RPMI7951 (cell line): ENCODE measurements at places on chromosomes 3 and 15.

GRCh38 chr15:53307952-53308624, 451.4 kb downstream of the WDR72 start:
- peak; percentile 19 for DNase-seq

- DNase-seq: no peak
Observed at GRCh38 chr15:51314391-51315337, 23.7 kb downstream of the CYP19A1 start.

GRCh38 chr15:68429691-68430470, 2.1 kb downstream of the ITGA11 start:
- peak; percentile 86 for DNase-seq

DNA sequence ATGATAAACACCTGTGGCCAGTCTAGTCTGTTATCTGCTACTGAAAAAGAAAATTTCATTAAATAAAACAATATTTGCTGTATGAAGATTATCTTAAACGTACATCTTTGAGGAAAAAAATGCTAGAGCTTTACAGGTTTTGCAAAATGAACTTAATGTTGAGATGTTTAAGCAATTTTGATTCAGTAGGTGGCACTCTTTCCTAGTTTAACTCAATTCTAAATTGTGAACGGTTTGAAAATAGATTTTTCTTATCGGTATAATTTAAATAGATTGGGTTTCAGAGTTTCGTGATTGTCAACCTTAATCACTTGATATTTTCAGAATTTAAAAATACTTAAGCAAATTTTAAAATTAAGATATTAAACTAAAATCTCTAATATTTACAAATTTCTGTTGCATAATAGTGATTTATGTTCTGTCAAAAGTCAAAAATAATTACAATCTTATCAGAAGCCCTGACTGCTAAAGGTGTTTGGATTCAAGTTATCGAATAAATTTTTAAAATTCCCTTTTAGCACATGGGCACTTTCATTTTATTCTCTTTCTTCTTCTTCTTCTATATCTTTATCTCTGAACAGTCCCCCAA, 7.0 kb upstream of the RNF111 start:
- peak; percentile 47 for DNase-seq

GRCh38 chr3:141336672-141337522, 31.4 kb upstream of the ZBTB38 start:
- DNase-seq: peak; percentile 81

GRCh38 chr3:19446687-19447086, 298.4 kb downstream of the KCNH8 start:
- no peak for DNase-seq

- DNase-seq: no peak
Observed at GRCh38 chr3:97694876-97695275, 69.7 kb upstream of the ARL6 start.

DNA sequence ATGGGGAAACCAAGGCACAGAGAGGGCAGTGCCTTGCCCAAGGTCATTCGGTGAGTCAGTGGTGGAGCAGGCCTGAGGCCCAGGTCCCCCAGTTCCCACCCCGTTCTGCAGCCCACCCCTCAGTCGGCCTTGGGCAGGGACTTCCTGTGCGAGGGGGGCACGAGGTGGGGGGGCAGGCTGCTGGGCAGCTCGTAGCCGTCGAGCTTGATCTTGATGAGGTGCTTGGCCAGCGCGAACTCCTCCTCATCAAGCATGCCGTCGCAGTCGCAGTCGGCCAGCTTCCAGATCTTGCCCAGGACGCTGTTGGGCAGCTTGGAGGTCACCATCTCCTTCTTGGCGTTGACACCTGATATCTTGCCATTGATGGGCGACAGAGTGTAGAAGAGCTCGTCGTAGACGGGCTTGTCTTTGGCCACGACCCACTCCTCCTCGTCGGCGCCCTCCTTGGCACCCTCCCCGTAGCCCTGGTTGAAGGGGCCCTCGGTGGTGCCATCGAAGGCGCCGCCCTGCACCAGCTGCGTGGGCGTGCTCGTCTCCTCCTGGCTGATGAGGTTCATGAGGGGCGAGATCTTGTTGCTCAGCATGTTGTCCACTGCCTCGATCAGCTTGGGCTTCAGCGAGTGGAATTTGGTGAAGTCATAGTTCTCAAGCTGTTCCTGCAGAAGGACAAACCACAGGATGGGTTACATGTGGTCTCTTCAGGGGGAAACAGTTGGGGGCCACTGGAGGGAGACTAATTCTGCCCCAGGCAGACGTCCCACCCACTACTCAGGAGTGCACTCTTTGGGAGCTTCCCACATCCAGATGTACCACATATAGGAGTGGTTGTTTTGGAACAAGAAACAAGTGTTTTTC, 6.9 kb upstream of the SPTBN5 start:
- no peak for DNase-seq

GRCh38 chr15:98586066-98586465, 62.3 kb upstream of the IGF1R start:
- no peak for DNase-seq

GRCh38 chr3:53707222-53707621, 139.0 kb downstream of the CHDH start:
- DNase-seq: no peak

GRCh38 chr3:85571835-85572234, 613.0 kb downstream of the CADM2 start:
- peak; percentile 2 for DNase-seq

DNA sequence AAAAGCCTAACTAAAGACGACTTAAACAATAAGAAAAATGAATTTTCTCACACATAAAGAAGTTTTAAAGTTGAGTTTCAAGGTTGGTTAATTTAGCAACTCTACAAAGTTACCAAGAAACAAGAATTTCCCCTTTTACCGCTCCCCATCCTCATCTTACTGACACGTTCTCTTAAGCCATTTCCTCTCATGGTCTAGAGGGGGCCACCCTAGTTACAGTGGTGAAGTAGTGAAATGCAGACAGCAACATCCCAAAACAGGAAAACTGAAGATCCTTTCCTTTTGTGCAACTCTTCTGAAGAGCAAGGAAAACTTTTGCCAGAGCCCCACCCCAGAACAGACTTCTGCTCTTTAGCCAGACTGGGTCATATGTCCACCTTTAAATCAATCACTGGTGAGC, 17.3 kb upstream of the SOX14 start:
- DNase-seq: no peak

DNA sequence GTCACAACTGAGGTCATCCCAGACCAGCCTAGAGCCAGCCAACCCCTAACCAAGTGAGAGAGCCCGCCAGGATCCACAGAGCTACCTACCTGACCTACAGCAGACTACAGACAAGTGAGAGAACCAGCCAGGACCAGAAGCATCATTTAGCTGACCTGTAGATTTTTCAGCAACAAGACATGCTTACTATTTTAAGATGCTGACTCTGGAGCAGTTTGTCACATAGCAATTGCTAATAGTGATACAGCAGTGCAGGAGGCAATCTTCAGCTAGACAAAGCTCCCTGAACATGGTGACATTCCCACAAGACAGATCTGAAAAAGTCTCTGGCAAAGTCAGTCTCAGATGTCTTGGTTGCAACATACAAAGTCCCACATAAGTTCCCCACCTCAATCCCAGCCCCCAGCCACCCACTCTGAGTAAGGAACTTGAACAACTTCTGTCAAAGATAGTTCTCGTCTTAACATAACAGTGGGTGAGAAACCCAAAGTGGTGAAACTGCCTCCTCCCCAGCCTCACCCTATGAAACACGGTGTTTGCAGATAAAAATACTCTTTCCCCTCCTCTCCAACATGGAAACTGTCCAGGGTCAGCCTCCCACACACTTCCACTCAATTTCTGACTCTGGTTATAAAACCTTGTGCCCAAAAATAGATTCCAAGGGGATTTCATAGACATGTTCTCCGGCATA, 120.3 kb upstream of the SLC6A11 start:
- DNase-seq: no peak

DNA sequence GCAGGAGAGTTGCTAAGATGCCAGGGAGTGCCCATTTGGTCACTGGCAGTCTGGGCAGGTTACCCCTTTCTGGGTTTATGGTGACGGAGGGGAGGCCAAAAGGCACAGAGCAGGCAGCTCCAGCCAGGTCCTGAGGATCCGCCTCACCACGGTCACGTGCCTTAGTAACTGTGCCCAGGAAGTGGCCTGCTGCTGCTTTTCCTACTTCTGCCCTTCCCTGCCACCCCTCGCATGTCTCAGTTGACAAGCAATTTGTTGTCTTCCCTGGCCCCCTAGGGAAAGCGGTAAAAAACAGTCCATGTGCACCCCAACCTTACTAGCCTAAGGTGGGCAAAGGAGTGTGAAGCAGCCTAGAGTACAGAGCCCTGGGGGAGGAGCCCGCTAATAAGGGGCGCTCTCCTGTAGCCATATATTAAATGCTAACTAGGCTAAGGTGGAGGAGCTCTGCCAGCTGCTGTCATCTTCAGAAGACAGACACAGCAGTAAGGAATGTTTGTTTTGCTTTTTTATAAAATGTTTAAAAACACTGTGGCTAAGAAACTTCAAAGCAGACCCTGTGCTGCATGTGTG, 9.1 kb upstream of the LIPH start:
- no peak for DNase-seq

GRCh38 chr15:101499863-101500713, 10.6 kb upstream of the PCSK6 start:
- peak; percentile 49 for DNase-seq

GRCh38 chr3:10004506-10004905, 17.9 kb upstream of the EMC3 start:
- no peak for DNase-seq

DNA sequence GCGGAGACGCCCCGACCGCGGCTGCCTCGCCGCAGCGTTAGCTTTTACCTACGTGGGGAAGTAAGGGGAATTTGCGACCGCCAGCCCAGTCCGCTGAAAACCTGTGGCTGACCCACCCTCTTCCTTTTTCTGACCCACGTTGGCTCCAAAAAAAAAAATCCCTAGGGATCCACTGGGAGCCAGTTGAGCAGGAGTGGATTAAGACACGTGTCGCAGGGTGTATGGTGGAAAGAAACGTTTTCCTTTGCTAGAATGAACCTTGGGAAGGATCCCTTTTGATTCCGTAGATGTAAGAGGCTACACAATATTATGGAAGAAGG, 575 bp upstream of the PCYT1A start:
- peak; percentile 61 for DNase-seq

DNA sequence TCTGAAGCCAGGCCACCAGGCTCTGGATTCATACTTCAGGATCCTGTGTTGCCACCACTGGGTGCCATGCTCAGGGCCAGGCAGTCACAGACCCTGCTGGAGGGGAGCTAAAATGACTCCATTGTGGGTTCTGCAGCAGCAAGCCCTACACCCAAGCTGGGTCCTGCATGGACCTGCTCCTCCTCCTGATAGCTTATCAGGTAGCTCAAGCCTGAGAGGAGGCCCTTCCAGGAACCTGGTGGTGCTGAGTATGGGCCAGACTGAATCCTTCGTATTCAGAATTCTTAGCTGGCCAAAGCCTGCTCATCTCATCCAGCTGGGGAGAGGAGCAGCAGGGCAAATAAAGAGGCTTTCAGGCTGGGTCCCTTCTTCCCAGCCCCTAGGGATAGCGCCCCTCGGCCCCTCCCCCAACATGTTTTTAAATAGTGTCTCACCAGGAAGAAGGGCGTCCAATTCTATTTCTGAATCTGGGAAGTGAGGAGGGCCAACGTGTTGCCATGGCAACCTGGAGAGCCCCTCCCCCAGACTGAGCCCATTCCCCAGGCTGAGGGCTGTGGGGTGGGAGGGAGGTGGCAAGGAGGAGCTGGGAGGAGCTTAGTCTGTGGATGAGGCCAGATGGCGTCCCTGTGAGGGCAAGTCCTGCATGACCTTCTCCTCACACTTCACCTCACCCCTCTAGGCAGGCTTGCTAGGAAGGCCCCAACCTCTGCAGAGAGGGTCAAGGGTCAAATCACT, 11.0 kb upstream of the CAMKV start:
- no peak for DNase-seq

DNA sequence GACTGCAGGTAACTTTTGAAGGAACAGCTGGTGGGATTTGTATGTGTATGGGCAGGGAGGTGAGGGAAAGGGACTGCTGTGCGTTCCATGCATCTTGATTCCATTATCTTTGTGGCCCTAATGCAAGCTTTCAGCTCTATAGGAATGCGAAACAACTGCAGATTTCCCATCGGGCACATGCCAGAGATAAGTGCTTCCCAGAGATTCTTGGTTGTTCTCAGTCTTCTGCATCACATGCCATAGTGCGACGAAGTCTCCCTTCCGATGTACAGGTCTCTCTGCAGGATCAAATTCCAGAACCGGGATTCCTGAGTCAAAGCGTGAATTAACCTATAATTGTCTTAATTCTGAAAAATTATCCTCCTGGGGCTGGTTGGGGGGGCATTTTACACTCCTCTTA, 72.6 kb upstream of the NSMCE3 start:
- DNase-seq: no peak

GRCh38 chr3:118055381-118055780, 979.3 kb downstream of the IGSF11 start:
- DNase-seq: no peak

- DNase-seq: no peak
Observed at GRCh38 chr15:63526401-63526800, 22.0 kb downstream of the USP3 start.

DNA sequence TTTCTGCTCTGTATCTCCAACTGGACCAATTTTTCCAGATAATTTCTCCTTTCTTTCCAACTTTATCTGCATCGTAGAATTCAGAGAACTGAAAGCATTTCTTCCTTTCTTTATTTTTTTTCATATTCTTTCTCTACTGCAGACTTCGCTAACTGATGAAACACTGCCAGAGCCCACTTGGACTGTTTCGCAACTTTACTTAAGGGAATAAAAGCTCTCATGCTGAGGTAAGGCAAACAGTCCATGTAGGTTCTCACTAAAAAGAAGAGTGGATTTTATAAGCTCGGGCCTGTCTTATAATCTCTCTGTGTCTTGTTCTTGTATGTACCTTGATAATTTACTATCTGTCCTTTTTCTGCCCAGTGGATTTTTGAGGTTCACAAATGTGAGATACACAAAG, 163.5 kb downstream of the CNTN4 start:
- no peak for DNase-seq

DNA sequence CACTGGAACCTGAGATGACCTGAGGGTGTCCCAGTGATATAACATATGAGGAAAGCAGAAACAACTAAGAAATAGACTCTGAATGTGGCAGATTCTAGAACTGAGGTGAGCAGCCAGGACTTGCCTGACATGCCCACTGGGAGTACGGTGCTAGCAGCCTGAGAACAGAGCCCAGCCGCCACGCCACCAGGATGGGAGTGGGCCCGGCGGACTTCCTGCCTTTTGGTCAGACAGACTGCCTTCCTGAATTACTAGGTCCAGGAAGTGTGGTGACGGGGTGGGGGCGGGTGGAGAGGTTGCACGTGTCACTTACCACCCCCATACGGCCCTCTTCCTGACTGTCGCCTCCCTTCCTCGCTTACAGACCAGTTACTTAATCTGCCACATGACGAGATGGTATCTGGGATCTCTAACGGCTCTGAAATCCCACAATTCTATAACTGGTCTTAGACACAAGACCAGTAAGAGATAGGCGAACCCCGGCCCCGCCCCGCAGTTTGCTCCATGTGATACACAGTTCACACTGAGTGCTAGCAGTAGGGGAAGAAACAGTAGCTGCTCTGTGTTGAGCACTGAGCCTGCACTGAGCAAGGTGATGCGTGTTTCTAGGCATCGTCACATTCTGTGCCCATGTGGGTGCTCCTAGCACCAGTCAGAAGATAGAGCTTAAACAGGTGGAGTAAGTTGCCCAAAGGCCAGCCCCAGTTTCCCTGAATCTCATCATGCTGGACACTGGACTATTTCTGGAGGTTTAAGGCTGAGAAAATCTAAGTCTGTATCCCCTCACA, 95.7 kb downstream of the CPN2 start:
- DNase-seq: peak; percentile 96

GRCh38 chr3:107028626-107029025, 348.6 kb upstream of the CCDC54 start:
- no peak for DNase-seq
